ENCODE measurements at places on chromosomes 12 and 14.

DNA sequence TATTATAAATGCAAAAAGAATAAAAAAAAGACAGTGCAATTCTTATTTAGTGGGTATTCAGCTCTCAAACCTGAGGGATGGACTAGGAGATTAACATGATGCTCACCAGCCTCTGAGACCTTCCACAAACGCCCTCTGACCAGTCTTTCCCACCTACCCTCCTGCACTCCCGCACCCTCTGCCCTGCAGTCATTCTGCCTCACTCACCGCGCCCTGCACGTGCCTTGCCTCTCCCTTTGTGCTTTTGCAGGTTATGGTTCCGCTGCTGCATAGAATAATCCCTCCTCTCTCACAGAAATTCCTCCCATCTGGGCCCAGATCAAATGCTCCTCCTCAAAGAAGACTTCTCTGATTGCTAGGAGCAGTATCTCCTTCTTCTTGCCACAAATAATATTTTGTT is 28.5 kb upstream of the TMCC3 start:
- no peak for DNase-seq

DNA sequence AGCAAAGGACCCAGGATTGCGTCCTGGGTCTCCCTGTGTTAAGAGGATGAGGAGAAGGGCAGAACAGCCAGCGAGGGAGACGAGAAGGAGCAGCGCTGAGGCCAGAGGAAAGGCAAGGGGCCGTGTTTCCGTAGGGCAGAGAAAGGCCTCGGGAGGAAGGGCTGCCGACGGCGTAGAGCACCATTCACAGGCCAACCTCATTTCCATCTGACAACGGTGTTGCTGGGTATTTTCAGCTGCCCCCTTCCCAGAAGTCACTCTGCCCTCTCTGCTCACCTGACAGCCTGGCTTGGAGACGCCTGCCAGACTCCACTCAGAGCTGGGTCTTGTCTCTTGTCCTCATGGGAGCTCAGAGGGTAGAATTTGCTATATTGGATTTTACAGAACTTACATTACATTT is 51.4 kb downstream of the GPR68 start:
- DNase-seq: no peak

DNA sequence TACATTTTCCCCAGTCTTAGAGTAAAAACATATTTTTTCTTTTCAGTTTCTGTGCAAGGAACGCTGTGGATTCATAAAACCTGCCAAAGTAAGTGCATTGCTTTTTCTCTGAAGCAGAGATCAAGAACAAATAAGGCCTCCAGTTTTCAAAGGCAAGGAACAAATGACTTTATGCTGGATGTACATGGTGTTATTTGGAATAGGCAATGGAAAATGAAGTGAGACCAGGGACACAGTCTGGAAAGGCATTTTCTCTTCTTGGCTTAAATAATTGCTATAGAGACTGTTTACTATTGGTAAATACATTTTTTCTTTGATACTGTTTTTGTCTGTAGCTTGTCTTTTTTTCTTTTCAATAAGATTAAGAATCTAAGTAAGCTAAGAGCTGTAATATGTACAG is 725.9 kb upstream of the MDGA2 start:
- no peak for DNase-seq

- no peak for DNase-seq
These were observed 72.8 kb downstream of the TTC7B start for GRCh38 chr14:90743425-90743824.

GRCh38 chr12:93946542-93947150 is 201.7 kb upstream of the PLXNC1 start:
- DNase-seq: no peak

GRCh38 chr12:114992443-114992842 is 308.5 kb upstream of the TBX3 start:
- no peak for DNase-seq

DNA sequence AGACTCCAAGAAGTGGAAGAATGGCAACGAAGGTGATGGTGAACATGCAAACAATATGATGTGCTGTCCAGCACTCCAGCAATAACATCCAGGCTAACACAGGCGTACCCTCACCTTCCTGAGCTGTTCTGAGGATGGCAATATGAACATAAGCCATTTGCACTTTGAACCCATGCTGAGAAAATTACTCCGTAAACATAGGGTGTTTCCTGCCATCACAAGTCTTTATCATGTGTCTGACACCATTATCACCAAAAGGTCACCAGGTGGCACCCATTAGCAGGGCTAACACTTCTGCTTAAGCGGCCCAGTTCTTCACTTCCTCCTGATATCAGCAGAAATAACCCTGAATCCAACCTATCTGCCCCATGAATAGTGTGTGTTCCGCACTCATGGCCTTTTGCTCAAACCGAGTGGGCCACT is 482.8 kb downstream of the MED13L start:
- no peak for DNase-seq

- DNase-seq: no peak
These were observed 2.4 kb upstream of the HEBP1 start for GRCh38 chr12:13002301-13003097.

DNA sequence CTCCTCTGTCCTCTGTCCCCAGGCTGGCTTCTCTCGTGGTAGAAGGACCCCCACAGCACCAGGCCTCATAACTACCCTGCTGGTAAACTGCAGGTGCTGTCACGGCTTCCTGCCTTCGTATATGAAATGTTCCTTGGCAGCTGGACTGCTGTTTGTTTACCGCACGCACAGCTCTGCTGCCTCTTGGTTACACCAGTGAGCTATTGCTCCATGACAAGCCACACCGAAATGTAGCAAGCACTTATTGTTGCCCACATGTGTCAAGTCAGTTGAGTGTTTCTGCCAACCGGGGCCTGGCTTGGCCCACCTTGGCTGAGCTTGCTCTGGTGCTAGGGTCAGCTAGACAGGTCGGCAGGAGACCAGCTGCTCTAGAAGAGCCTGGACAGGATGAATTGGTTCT is 21.7 kb upstream of the TCL1B start:
- no peak for DNase-seq

GRCh38 chr12:51921017-51921725 is 13.9 kb downstream of the ACVRL1 start:
- no peak for DNase-seq

DNA sequence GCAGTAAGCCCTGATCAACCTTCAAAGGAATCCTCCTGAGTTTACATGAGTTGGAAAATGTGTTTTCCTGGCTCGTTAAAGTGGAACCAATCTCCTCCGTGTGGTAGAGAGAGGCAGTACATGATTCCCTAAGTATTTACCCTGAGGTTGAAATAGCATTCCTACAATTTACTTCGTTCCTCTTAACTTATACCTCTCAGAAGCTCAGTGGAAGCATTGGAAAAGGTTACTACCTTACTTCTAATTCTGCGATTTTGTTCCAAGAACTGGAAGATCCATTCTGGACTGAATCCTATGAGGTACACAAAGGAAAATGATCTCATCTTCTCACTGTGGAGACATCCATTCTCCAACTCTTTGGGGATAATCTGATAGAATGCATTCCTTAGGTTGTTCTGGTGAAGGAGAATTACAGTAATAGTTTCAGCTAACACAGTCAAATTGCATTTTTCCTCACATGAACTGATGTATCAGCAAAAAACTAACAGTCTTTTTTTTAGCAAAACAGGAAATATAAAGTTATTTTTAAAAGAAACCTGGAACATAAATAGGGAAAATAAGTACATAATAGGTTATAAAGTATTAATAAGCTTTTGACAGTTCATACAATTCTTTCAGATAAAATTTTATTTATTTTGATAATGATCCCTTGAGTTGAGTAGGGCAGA is 475.6 kb downstream of the PDZRN4 start:
- DNase-seq: no peak

DNA sequence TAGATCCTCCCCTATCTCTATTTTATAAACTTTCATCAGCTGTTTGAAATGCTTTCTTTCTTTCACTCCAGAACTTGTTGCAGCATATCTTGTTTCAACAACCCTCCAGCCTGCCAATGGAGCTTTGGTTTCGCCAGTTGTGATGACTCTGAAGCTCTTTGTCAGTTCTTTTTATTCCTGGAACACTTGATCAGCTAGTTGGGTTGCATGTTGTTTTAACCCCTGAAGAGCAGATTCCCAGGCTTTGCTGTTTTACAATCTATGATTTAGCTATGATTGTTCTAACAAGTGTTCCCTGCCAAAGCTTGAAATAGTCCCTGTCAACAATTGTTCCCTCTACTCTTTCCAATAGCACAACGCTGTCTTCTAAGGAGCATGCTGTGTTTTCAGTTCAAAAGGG is 50.6 kb upstream of the FUT8 start:
- DNase-seq: no peak

DNA sequence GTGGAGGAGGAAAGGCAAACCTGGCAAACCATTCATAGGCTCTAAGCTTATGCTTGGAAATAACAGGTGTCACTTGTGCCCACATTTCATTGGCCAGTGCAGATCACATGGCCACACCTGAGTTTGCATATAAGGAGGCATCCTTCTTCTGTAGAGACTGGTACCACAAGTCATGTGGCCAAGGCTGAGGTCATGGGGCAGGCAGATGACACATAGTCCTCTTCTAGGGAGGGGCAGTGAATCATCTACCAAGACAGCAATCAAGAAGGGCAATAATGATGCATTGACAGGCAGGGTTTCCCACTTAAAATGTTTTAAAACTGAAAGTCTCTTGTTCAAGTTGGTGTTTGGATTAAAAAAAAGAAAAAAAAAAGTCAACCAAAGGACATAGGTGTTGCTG is 77.3 kb downstream of the DAAM1 start:
- DNase-seq: no peak

- DNase-seq: no peak
These were observed 24.7 kb downstream of the TMEM63C start for GRCh38 chr14:77206261-77206824.

- DNase-seq: no peak
These were observed 69.8 kb downstream of the RERG start for GRCh38 chr12:15151161-15152091.

DNA sequence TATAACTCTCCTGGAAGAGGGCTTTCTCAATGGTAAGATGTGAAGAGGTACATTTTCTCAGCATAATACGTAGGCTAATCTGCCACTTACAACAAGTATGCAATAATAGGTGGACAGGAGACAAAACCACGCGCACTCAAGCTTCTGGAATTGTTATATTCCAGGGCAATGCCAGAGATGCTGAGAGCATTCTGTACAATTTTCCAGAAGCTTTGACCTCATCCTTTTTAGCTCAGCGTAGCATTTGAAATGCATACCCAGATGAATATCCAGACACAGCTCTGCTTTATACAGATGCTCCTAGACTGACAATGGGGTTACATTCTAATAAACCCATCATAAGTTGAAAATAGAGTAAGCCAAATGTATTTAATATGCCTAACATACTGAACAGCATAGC is 1492.4 kb upstream of the FLRT2 start:
- DNase-seq: no peak

GRCh38 chr12:26713885-26714383 is 119.1 kb downstream of the ITPR2 start:
- DNase-seq: no peak

DNA sequence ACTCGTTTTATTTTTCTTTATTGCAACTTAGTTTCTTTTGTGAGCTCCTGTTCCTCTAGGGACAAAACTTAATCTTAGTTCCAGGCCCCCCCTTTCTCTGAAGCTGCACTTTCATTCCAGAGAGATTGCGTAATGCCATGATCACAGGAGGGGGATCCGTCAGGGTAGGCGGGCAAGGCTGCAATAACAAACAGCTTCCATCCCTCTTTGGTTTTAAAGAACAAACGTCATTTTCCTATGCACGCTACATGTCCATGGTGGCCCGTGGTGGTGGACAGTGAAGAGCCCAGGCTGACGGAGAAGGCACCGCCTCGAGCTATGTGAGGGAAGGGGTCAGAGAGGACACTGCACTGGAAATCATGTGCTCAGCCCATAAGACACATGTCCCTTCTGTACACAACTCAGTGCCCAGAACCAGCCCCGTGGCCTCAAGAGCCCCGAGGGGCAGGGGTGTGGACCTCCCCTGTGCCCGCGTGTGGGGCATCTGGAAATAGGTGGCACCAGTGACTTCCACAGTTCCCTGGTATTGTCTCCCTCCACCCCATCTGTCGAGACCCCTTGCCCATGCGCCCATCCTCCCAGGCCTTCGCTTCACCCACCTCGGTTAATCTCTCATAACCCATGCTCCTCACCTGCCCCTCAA is 161.4 kb downstream of the ADGRD1 start:
- no peak for DNase-seq

DNA sequence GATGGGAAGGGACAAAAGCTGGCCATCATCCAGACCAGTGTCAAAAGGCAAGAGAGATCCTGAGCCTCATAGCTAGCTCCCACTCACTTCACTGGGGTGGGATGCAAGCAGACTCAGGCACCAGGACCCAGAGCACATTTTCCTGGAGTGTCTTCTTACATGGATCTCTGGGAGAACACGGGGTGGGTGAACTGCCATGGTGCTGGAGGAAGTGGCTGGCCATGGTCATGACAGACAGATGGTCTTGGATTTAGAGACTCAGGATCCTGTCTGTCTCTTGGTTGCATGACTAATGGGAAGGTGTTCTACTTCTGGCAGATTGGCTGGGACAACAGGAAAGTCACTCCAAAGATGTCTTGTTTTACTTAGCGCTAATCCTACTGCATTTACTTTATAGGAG is 311.5 kb downstream of the ATP23 start:
- DNase-seq: no peak

DNA sequence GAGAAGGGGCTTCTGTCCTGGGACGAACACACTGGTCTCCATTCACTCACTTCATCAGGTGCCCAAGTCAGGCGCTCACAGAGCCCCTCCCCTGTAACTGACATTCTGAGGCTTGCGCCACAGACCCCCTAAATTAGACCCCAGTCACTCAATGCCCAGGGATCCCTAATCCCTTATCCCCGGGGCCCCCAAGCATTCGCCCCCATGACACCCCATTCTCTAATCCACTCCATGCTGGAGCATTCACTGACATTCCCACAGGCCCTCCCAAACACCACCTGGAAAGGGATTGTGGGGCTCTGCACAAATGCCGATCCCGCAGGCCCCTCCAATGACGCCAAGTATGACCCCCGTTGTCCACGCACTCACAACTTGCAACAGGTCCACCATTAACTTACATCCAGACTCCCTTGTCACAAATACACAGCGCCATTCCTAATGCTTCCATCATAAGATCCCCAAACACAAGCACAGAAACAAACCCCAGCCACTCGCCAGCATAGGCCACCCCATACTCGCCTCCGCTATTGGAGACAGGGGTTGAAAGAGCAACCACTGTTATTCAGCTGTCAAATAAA is 1.5 kb downstream of the ZNF605 start:
- no peak for DNase-seq

DNA sequence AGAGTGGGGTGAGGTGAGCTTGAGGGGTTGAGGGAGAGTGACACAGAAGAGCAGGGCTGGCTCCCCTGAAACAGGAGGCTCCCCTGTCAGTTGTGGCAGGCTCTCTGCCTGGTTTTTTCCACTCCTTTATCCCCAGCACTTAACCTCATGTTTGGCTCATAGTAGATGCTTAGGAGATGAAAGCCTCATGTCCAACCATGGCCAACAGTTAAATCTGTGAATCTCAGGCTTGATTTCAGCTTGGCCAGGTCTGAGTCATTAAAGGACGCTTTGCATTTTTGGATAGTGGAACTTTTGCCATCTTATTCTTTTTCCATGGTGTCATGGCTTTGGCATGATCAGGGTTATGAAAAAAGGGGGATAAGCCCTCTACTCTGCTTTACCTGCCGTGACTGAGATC is 117.2 kb downstream of the CACNA1C start:
- no peak for DNase-seq

- DNase-seq: no peak
These were observed 272.9 kb downstream of the NUAK1 start for GRCh38 chr12:105865886-105866285.

Data from stimulated activated CD8-positive, alpha-beta memory T cell treated with anti-CD3 and anti-CD28 coated beads, Interleukin-4, amount 100 ng/mL, for 1 hour (primary cell).